ENCODE measurements at places on chromosomes 11 and 22.

DNA sequence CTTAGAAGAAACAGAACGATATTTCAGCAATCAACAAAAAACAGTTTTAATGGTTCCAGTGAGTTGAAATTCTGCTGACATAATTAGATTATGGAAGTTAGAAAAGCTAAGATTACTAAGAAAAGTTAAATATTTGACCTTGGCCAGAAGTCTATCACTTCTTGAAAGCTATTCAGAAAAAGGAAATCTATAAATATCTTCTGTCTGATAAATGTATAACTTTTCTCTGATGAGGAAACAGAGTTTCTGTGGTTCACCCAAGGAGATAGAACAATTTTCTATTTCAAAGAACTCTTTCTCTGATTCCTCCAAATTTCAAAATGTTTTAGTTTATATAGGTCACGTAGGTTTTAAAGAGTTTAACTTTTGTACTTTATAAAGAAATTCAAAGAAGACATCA lies 438.4 kb upstream of the CHORDC1 start:
- no peak for DNase-seq

- no peak for DNase-seq
Measured at GRCh38 chr22:48517039-48518030, 1310.3 kb downstream of the BRD1 start.

GRCh38 chr11:17978553-17979287 lies 34.1 kb downstream of the SERGEF start:
- peak; percentile 75 for DNase-seq

DNA sequence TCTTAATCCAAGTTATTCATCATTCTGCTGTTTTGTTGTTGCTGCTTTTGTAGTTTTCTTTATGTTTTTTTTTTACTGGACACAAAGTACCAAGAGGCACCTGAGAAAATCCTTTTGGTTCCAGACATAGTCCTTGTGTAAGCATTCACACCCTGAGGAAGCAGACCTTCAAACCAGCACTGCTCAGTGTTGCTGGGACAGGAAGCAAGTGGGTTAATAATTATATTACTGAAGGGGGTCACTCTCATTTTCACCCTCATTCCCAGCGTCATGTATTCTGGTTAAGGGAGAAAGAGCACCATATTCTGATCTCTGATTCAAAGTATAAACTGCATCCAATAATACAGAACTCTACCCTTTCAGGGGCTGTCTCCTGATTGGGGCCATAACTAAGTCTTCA lies 5.9 kb upstream of the ALKBH3 start:
- no peak for DNase-seq

Data from H9 (cell line).